ENCODE measurements at places on chromosomes 16 and 17. TPM values are rescaled to one million over a fixed set of nuclear protein-coding genes. Genes with fewer than 3 reads are reported as not detected.

GRCh38 chr17:8896641-8897635, 29.5 kb upstream of the PIK3R6 start:
- H3K36me3 ChIP-seq: no peaks in the 10 kb centered on the region
- H3K4me1 ChIP-seq: no peaks in the 10 kb centered on the region
- no peak for DNase-seq

GRCh38 chr17:46758614-46759013, 59.9 kb downstream of the WNT3 start:
- no peak for DNase-seq
- no peak overlapping the region for H3K4me3 ChIP-seq
- no peaks in the 10 kb centered on the region for H3K4me1 ChIP-seq
- H3K36me3 ChIP-seq: peaks cover 7% of the 10 kb centered on the region
- H3K27ac ChIP-seq: peak overlapping the region; percentile 4

SPNS2 gene
- total RNA-seq: 14.1 TPM

- DNase-seq: no peak
- H3K4me1 ChIP-seq: no peaks in the 10 kb centered on the region
- H3K27ac ChIP-seq: no peak overlapping the region
- H3K27me3 ChIP-seq: peaks cover 11% of the 10 kb centered on the region
Observed at GRCh38 chr17:79874329-79874981, 35.2 kb upstream of the CBX4 start.

- no peak overlapping the region for H3K27ac ChIP-seq
- H3K4me3 ChIP-seq: no peak overlapping the region
- H3K36me3 ChIP-seq: no peaks in the 10 kb centered on the region
Observed at GRCh38 chr17:60538726-60539125, 12.7 kb upstream of the APPBP2 start.

DNA sequence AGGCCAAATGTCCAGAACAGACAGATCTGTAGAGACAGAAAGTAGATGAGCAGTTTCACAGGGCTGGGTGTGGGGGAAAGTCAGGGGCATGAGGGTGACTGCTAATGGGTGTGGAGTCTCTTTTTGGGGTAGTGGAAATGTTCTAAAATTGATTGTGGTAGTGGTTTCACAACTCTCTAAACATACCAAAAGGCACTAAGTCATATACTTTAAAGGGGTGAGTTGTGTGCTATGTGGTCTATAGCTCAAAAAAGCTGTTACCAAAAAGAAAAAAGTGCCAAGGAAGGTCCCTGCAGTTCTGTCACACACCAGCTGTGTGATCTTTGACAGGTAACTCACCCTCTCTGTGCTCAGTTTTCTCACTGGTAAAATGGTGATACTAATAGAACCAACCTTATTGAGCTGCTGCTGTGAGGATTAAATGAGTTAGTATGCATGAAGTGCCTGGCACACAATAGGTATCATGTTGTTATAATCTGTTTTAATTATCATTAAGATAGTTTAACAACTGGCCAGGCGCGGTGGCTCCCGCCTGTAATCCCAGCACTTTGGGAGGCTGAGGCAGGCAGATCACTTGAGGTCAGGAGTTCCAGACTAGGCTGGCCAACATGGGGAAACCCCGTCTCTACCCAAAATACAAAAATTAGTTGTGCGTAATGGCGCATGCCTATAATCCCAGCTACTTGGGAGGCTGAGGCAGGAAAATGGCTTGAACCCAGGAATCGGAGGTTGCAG, 10.3 kb downstream of the ITGAX start:
- H3K36me3 ChIP-seq: no peaks in the 10 kb centered on the region
- no peak overlapping the region for H3K4me3 ChIP-seq
- H3K27ac ChIP-seq: no peak overlapping the region
- H3K27me3 ChIP-seq: peaks cover 3% of the 10 kb centered on the region
- no peaks in the 10 kb centered on the region for H3K4me1 ChIP-seq

- no peak overlapping the region for H3K4me3 ChIP-seq
- H3K27ac ChIP-seq: no peak overlapping the region
- H3K27me3 ChIP-seq: no peaks in the 10 kb centered on the region
- peaks cover 4% of the 10 kb centered on the region for H3K4me1 ChIP-seq
- no peak for DNase-seq
Observed at GRCh38 chr16:4285167-4285566, 12.3 kb upstream of the TFAP4 start.

- H3K27me3 ChIP-seq: no peaks in the 10 kb centered on the region
- no peaks in the 10 kb centered on the region for H3K36me3 ChIP-seq
- H3K27ac ChIP-seq: peak overlapping the region; percentile 91
- DNase-seq: no peak
- H3K4me3 ChIP-seq: peak overlapping the region; percentile 56
Observed at GRCh38 chr16:57299009-57299718, 14.7 kb upstream of the PLLP start.

CDRT15L2 gene
- total RNA-seq: not detected

GRCh38 chr17:47719411-47720152, 13.5 kb upstream of the TBX21 start:
- H3K4me3 ChIP-seq: no peak overlapping the region
- H3K27me3 ChIP-seq: no peaks in the 10 kb centered on the region
- H3K36me3 ChIP-seq: no peaks in the 10 kb centered on the region
- no peak for DNase-seq
- no peak overlapping the region for H3K27ac ChIP-seq
- no peaks in the 10 kb centered on the region for H3K4me1 ChIP-seq

DNA sequence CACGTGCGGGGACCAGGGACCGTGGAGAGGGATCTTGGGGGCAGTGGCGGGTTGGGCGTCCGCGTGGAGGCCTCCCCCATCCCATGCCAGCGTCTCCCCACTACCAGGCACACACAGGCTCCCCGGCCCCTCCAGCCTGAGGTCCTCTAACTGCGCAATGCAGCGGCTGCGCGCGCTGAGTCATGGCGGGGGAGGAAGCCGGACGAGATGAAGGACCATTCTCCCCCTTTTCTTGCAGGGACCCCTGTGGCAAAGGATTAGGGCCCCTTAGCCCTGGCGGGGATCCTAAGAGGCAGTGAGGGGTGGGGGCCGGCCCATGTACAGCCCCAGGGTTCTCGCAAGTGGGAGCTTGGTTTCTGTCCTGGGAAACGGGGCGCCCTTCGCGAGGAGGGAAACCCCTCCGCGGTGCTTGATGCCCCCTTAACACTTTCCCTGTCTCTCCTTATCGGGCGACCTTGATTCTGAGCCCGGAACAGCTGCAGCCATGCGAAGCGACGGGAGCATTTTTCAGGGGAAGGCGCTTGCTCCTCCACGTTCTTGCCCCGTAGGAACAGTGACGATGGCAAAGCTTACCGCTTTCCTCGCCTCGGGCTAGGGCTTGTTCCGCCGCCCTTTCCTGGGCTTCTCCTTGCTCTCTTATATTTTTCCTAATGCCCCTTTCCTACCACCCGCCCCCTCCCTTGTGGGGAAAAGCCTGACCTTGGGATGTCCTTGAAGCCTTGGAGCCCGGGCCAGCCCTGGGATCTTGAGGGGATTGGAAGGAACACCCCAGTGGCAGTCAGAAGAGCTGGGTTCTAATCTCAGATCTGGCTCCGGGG, 592 bp downstream of the ALDOA start:
- no peaks in the 10 kb centered on the region for H3K27me3 ChIP-seq
- peak overlapping the region; percentile 87 for H3K4me3 ChIP-seq
- H3K4me1 ChIP-seq: peaks cover 13% of the 10 kb centered on the region
- no peak for DNase-seq
- peaks cover 13% of the 10 kb centered on the region for H3K36me3 ChIP-seq

DNA sequence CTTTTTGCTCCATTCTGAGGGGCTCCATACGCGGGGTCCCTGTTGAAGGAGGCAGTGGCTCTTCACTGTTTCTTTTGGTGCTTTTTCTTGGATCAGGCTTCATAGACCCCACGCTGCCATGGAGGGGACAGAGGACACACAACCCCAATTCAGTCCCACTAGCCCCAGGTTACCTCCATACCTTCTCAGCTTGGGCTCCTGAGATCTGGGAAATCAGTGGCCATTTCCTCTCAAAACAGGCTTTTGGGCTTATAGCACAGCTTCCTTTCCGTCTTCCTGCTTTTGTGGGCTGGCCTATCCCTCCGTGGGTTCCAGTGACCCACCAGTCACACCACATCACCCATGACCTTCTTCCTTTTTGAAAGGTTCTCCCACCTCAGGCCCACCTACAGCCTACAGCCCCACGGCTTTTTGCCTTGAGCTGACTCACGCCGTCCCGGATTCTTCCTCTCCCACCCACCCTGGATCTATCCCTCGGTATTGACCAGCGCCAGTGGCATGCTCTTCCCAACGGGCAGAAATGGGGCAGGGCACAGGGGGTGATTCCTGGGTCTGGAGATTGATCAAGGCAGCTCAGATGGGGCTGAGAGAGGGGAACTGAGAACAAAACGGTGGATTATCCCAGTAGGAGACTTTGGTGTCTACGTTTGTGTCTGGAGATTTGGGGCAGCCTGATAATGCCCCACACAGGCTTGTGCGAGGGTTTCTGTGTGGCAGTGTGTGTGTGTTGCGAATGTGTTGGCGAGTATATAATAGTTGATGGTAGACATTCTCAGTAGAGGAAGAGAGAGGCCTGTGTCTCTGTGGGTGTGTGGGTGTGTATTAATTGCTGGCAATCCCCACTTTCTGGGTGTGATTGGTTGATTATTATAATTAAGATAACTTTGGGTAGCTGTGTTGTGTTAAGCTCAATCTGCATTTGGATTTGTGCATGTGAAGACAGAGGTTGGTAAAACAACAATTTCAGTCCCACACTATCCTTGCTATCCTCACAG, 3.8 kb downstream of the TBX21 start:
- H3K4me3 ChIP-seq: no peak overlapping the region
- peaks cover 7% of the 10 kb centered on the region for H3K4me1 ChIP-seq
- no peaks in the 10 kb centered on the region for H3K36me3 ChIP-seq

DNA sequence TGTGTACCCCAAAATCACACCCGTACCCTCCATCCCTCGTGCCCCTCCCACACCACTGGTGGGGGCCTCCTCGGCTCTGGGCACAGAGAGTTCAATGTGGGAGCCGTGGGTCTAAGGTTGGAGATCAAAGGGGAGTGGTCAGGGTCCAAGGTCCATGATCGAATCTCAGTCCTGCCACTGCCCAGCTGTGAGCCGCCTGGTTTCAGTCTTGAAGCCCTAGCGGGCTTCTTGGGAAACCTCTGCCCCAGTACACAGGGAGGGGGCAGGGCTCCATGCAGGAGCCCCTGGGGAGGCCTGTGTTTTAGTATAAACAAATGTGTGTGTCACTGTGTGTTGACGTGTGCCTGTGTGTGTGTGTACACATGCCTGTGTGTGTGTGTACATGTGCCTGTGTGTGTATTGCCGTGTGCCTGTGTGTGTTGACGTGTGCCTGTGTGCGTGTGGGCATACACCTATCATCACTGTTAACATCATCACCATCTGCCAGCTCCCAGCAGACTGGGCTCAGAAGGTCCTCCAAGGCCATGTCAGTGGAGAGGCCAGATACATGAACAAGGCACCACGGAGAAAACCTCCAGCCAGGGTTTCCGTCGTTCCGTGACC, 26.5 kb upstream of the ZNF469 start:
- H3K27ac ChIP-seq: no peak overlapping the region
- no peak overlapping the region for H3K4me3 ChIP-seq
- H3K27me3 ChIP-seq: no peaks in the 10 kb centered on the region
- no peaks in the 10 kb centered on the region for H3K36me3 ChIP-seq
- DNase-seq: no peak
- peaks cover 1% of the 10 kb centered on the region for H3K4me1 ChIP-seq

DNA sequence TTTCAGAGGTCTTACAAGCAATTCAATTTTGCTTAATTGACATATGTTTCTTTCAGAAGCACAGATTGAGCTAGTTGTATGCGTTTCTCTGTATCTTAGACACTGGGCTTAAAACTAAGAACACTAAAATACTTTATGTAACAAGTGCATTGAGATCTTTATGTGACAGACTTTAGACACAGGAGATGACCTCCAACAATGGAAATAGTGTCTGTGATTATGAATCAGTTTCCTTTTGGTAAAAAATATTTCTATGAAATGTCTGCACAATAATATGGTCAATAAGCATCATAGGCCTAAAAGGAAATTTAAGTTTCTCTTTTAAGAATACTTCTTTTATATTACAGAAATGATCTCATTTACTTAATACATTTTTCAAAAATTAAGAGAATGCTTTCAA, 153.2 kb downstream of the SKAP1 start:
- H3K36me3 ChIP-seq: no peaks in the 10 kb centered on the region
- H3K4me3 ChIP-seq: no peak overlapping the region
- H3K4me1 ChIP-seq: no peaks in the 10 kb centered on the region
- no peak for DNase-seq
- no peak overlapping the region for H3K27ac ChIP-seq

ADAD2 gene
- total RNA-seq: not detected

GRCh38 chr16:79764415-79765110, 164.0 kb upstream of the MAF start:
- no peaks in the 10 kb centered on the region for H3K36me3 ChIP-seq
- H3K4me3 ChIP-seq: no peak overlapping the region
- H3K27ac ChIP-seq: no peak overlapping the region
- DNase-seq: no peak
- H3K4me1 ChIP-seq: no peaks in the 10 kb centered on the region

DNA sequence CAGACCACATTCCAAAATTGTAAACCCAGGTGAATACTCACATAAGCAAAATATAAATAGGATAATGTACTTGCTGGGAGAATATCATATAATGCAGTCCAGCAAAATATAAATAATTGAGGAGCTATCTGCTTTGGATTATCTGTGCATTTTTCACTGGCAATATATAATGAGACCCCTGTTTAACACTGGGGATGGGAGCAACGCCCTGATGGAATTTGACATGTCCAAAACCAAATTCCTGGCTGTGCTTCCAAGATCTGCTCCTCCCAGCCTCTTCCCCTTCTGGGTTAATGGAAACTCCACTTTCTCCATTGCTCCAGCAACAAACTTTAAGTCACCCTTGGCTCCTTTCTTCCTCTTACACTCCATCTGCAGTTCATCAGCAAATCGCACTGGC, 35.5 kb upstream of the HLF start:
- DNase-seq: no peak
- no peak overlapping the region for H3K4me3 ChIP-seq
- no peaks in the 10 kb centered on the region for H3K36me3 ChIP-seq
- no peak overlapping the region for H3K27ac ChIP-seq
- no peaks in the 10 kb centered on the region for H3K27me3 ChIP-seq
- no peaks in the 10 kb centered on the region for H3K4me1 ChIP-seq

DNA sequence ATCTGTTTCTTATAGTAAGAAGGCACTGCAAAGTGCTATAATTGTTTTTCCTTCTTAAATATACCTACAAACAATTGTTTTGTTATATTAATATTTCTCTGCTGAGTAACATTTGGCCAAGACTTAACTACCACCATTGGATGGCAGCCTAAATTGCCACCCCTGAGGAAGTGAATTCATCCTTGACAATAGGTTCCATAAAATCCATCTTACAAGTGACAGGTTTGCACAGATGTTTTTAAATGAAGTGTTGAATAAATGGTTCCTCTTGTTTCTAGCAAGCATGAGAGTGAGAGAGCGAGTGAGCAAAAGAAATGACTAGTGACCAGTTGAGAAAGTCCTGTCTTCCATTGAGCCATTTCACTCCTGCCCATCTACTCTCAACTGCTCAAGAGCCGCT, 8.3 kb upstream of the MPHOSPH6 start:
- H3K4me1 ChIP-seq: no peaks in the 10 kb centered on the region
- no peaks in the 10 kb centered on the region for H3K36me3 ChIP-seq

GRCh38 chr16:76441391-76441790, 164.2 kb downstream of the CNTNAP4 start:
- no peak for DNase-seq
- no peaks in the 10 kb centered on the region for H3K27me3 ChIP-seq
- no peaks in the 10 kb centered on the region for H3K4me1 ChIP-seq
- H3K36me3 ChIP-seq: no peaks in the 10 kb centered on the region

ACSM2B gene
- not detected for total RNA-seq
